ENCODE measurements at places on chromosomes 11 and 22.
A peak's percentile ranks its signal among the peaks of the same experiment; 100 is the strongest.

GRCh38 chr11:123194337-123195187 is 486 bp downstream of the CLMP start:
- DNase-seq = no peak

DNA sequence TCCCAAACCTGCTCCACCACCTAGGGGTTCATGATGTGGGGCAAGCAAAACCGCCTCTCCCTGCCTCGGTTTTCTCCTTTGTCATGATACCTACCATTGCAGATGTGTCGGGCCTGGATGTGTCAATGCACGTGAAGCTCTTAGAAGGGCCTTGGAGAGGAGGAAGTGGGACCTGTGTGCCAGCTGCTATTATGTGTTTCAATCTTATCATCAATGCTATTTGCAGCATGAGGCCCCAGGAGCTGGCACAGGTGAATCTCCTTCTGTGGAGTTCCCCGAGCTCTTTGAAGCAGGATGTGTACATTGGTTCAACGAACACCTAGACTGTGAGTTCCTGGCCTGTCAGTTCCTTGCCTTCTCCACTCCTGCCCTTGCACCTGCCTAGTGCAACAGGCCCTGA is 331.6 kb downstream of the CTTN start:
- no peak for DNase-seq

- no peak for DNase-seq
Measured at GRCh38 chr11:34416766-34417165, 22.0 kb upstream of the CAT start.

- DNase-seq = no peak
Measured at GRCh38 chr11:122634501-122634900, 21.0 kb upstream of the UBASH3B start.

- DNase-seq = no peak
Measured at GRCh38 chr22:36289406-36289870, 36.5 kb downstream of the APOL1 start.

- DNase-seq = no peak
Measured at GRCh38 chr22:23391022-23391421, 189.1 kb downstream of the IGLL1 start.

DNA sequence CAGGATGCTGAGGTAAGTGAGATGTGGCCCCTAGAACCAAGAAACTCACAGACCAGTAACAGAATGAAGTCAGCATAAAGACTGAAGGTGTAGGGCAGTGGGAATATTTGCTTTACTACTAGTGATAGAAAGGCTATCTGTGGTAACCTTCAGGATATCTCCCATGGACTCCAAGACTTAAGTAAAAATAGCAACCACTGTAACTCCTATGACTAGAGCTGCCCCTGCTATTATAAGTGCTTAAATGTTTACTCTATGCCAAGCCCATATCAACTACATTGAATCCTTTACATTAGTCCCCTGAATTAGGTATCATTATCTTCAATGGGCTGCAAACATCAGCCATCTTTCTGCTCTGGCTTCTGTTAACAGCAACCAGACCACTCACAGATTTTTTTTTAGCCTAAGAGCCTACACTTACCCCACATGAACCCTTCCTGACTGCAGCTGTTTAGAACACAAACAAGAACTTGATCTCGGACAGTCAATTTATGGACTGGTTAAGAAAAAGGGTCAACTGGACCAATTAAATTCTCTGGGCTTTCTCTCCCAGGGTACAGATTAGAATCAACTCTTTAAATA is 335.1 kb upstream of the API5 start:
- DNase-seq = no peak

GRCh38 chr11:118565051-118565450 is 680 bp downstream of the IFT46 start:
- DNase-seq = no peak

DNA sequence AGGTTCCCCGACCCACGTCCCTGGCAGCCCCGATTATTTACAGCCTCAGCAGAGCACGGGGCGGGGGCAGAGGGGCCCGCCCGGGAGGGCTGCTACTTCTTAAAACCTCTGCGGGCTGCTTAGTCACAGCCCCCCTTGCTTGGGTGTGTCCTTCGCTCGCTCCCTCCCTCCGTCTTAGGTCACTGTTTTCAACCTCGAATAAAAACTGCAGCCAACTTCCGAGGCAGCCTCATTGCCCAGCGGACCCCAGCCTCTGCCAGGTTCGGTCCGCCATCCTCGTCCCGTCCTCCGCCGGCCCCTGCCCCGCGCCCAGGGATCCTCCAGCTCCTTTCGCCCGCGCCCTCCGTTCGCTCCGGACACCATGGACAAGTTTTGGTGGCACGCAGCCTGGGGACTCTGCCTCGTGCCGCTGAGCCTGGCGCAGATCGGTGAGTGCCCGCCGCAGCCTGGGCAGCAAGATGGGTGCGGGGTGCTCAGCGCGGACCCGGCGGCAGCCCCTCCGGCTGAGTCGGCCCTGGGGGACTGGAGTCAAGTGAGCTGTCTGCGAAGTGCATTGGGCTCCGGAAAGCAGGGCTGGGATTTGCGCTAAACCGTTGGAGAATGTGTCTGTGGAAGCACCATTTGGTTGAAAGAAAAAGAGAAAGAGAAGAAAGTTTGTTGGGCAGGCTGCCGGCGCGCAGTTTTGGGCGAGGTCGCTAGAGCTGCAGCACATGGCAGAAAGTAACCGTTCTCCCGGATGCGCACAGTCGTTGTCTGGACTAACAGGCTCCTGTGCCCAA is at the start of gene CD44:
Gene CD44, plus strand, starts transcription at position 229 of the 779 bp plus-strand sequence. Its CDS starts 133 bp downstream, at position 362.
- peak; percentile 88 for DNase-seq

DNA sequence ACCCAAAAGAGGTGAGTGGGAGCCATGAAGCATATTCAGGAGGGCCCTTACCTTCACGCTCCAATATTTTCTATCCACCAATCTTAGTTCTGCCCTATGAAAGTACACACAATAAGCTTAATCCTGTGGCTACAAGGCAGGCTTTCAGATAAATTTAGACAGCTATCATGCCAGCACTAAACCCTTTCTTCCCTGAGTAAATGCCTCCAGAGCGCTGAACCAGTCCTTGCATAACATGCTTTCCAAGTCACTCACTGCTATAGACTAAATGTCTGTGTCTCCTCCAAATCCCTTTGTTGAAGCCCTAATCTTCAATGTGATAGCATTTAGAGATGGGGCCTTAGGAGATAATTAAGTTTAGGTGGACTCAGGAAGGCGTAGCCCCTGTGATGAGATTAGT is 50.3 kb upstream of the FIBIN start:
- no peak for DNase-seq

DNA sequence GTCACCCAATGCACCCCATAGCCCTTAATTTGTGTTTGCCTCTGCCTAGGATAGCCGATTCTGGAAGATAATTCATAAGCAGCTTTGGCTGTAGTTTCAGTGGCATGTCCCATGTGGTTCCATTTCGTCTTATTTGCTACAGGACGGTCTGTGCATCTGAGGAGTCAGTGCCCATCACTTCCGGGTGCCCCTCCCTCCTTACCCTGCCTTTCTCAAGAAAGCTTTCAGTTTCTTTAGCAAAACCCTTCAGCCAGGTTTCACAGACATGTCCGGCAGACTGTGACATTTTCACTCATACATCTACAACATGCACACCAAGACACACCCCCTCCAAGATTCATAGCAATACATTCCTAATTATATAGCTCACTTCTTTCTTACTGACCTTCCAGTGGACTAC is 14.3 kb downstream of the TP53AIP1 start:
- DNase-seq = peak; percentile 9

DNA sequence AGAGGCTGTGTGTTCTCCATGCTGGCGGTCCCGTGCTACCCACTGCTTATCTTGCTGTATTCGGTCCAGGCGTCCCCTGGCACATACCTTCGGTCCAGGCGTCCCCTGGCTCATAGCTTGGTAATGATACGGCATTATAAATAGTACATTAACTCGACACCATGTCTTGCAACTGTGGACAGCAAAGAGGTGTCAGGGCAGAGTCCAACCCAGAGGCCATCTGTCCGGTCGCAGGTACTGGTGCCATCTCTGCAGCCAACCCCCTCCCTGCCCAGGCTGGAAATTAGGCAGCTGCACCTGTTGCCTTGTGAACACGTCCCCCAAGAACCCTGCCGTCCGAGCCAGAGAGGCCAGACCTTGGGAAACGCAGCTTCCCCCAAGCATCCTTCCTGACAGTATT is 634.3 kb downstream of the BRD1 start:
- DNase-seq = no peak

GRCh38 chr11:10742460-10743208 is 8.4 kb upstream of the CTR9 start:
- peak; percentile 46 for DNase-seq

DNA sequence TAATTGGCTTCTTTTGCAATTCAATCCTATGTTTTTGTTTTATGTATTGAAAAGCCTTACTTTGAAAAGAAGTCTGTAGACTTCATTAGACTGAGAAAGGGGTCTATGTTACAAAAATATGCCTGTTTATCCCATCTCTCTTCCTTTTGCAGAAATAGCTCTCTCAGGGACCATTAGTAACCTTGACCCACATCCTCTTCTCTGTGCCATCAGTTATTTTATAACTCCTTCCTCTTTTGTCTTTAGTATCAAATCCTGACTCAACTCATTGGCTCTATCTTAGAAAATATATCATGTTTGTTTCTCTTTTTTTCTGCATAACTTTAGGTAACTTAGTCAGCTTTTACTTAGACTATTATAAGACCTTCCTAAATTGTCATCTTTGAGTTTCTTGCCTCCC is 20.3 kb downstream of the ZC3H12C start:
- no peak for DNase-seq

DNA sequence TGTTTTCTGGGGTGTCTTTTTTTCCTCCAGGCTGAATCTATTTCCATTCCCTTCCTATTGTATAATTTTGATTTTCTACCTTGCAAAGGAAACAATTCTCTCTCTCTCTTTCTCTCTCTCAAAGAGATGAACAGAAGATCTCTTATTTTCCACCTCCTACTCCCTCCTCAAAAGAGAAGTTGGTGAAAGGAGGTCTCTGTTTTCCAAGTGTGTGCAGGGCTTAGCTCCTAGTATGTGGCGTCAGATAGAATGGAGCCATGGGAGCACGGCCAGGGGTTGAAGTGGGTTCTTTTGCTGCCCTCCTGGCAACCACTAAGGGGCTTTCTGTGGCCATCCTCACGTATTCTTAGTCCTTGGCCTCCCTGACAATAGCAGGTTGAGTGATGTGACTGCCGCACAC is 480 bp downstream of the TRIM34 start:
- no peak for DNase-seq

DNA sequence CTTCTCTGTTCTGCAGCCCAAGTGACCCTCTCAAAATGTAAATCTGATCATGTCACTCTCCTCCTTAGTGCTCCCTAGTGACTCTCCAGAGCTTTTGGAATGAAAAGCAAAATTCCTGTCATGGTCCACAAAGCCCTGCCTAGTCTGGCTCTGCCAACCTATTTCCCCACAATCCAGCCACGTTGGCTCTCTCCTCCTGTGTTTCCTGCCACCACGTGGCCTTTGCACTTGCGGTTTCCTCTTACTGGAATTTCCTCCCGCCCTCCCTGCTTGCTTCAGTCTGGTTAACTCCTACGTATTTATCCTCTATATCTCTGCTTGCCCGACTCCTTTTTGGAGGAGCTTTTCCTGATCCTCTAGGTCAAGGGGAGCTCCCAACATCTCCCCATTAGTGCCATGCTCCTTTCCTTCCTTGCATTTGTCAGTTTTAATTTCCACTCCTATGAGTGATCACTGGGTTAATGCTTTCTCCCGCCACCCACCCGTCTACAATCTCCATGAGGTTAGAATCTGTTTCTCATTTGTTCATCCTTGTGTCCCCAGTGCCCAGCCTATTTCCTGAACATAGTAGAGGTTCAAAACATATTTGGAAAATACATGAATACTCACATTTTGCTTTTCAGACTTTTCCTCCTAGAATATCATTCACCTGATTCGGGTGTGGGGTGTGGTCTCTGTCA is 11.5 kb downstream of the NNMT start:
- DNase-seq = no peak

GRCh38 chr11:27945348-27945747 is 162.6 kb downstream of the KIF18A start:
- DNase-seq = no peak

GRCh38 chr11:38672445-38672844 is 2074.4 kb upstream of the RAG2 start:
- no peak for DNase-seq

GRCh38 chr11:95072948-95073347 is 6.2 kb downstream of the SRSF8 start:
- no peak for DNase-seq

DNA sequence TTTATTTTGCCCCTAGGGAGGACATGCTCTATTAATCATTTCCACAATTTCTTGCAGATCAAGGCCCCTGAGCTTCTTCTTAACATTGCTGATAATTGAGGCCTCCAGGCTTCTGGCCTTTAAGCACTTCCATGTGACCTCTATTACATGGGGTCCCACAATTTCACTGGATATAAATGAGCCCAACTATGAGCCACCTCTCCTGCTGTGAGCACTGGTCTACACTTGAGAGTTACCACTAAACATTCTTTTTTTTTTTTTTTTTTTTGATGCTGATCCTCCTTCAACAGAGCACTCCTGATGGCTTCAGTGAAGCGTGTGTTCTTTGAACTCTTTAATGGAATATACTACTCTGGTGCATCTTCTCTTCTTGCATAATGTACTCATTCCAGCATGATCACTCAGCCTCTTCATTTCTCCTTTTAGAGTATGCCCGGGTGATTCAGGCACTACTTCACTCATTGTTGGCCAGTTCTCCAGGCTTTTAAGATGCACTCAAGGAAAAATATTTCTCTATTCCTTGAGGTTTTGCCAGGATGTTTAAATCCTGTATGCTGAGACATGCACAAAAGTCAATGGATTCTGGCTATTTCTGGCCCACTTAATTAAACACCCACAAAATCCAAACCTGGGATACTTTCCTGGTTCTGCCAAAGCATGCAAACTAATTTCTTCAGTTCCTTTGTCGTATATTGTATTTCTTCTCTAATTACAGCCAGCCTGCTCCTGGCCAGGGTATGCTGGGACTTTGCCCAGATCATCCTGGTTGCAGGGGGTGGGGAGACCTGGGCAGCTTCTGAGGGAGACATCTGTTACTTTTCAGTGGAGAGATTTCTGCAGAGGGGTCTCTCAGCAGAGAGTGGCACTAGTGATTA is 257.8 kb upstream of the LUZP2 start:
- no peak for DNase-seq

GRCh38 chr11:44010789-44011251 is 37.0 kb upstream of the ACCSL start:
- DNase-seq = no peak

- no peak for DNase-seq
Measured at GRCh38 chr22:22371031-22371541, 126.5 kb downstream of the VPREB1 start.

DNA sequence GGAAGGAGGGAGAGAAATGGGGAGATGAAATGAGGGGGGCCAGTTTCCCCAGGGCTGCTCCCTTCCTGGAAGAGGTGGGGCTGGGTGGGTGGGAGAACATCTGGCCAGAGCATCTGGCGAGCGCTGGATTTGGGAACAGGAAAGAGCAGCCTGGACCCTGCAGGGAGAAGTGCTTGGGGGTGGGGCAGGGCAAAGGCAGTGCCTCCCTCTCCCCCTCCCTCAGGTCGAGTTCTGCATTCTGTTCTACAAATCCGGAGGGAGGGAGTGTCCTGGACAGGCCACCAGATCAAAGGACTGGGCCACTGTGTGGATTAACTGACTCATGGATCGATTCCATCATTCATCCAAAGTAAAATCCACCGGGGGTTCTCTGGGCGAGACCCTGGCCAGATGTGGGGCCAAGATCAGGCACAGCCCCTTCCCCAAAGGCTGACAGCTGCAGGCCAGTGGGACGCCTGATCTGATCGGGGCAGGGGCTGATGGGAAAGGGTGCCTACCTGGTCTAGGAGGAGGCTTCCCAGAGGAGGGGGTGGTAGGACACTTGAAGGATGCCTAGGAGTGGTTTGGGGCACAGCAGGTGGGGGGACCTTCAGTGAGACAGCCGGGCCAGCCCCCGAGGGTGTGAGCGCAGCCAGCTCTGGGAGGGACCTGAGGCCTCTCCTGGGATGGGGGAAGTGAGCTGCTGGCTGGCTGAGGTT is 57.5 kb downstream of the CACNA1I start:
- DNase-seq = no peak
